ENCODE measurements at places on chromosomes 1 and 21.

DNA sequence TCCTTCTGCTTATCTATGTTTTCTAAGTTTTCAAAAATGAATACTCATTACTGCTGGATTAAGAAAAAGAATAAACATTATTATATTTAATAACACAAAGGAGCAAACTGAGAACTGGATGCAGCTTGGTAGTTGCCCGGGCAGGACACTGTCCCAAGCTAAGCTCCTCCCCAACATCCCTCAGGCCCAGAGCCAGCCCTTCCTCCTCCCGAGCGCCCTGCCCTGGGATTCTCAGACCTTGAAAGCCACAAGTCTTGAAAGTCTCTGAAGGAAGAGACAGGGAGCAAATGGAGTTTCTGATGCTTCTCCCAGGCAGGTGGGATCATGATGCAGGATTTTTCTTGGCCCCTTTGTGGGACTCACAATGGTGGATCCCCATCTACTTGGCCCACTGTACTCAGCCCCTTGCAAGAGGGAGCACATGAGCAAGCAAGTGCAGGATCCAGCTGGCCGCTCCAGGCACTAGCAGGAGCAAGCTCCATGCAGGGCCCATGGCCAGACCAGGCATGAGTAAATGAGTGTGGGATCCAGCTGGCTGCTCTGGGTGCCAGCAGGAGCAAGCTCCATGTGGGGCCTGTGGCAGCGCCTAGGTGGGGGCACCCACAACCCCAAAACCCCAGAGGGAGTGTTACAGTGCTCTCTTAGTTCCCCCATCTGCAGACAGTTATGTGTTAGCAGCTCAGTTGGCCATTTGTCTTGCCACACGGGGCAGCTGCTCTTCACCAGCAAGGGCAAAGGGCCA, 32.1 kb upstream of the RAB4A start:
- DNase-seq, result no peak

- DNase-seq, result no peak
Observed at GRCh38 chr1:7365706-7366105, 405.4 kb upstream of the VAMP3 start.

DNA sequence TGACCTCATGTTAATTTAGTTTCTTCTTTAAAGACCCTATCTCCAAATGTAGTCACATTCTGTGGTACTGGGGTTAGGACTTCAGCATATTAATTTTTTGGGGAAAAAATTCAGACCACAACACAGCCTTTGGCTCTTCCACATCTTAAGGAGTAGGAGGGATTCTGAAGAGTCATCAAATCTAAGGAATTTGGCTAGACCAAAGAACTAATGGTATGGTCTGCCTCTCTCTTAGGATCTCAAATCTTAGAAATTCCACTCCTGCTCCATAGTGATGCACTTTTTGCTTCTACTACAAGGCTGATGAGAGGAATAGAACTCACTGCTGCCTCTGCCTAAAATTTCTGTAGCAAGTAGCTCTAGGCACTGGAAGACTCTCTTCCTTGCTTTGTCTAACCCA, 80.5 kb downstream of the NGF start:
- no peak for DNase-seq

GRCh38 chr1:233333086-233333485, 5.6 kb downstream of the MAP3K21 start:
- no peak for DNase-seq

Data from thoracic aorta (tissue), 2 donors.